Activated T-helper 17 cell treated with anti-CD3 and anti-CD28 coated beads, Interleukin-2, amount 50 U/mL, for 72 hours (primary cell): ENCODE measurements at places on chromosomes 6 and 20. TPM values are rescaled to one million over a fixed set of nuclear protein-coding genes. Genes with fewer than 3 reads are reported as not detected.

The HLA-DRA gene
- total RNA-seq: 13.6 TPM

The ABRACL gene
- total RNA-seq: 186 TPM

The HINT3 gene
- total RNA-seq: 6.2 TPM

The IER3 gene
- total RNA-seq: 617 TPM

The DLL1 gene
- 0.11 TPM for total RNA-seq

The RSPO4 gene
- total RNA-seq: not detected
